ENCODE measurements at places on chromosomes 2 and 18.

- no peak for DNase-seq
Observed at GRCh38 chr2:31256611-31257382, 22.8 kb downstream of the EHD3 start.

DNA sequence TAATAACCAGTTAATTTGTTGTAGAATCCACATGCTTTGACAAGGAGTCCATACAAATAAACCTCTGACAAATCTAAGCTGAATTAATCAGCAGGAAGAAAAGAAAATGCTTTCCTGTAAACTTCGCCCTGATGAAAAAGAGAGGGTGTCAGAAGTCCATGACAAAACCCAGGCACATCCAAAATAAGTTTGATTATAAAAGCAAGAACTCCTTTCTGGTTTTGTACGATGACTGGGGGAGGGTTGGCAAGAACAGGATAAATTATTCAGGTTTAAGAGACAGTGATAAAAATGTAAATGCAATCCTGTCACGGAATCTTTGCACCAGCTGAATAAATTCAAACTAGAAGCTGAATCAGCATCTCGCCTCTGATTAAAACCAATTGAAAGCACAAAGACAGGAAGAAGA, 469.2 kb upstream of the TNP1 start:
- DNase-seq: peak; percentile 31

DNA sequence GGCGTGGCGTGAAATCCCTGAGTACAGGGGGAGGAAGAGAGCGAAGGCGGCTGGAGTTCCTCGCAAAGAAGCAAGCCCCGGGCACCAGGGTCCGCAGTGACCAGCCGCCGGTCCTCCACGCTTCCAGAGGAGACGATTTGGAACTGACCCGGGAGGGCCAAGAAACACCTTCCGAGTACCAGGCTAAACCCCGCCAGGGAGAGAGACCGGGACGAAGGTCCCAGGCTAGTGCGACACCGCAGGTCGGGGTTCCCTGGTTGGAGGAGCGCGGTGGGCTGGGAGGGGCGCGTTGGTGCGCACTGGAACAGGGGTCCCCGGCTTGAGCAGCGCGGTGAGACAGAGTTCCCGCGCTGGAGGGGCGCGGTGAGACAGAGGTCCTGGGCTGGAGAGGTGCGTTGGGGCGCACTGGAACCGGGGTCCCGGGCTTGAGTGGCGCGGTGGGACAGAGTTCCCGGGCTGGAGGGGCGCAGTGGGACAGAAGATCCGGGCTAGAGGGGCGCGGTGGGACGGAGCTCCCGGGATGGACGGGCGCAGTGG, 901 bp downstream of the WDFY1 start:
- peak; percentile 75 for DNase-seq

GRCh38 chr2:68911246-68911645, 40.0 kb upstream of the BMP10 start:
- no peak for DNase-seq

DNA sequence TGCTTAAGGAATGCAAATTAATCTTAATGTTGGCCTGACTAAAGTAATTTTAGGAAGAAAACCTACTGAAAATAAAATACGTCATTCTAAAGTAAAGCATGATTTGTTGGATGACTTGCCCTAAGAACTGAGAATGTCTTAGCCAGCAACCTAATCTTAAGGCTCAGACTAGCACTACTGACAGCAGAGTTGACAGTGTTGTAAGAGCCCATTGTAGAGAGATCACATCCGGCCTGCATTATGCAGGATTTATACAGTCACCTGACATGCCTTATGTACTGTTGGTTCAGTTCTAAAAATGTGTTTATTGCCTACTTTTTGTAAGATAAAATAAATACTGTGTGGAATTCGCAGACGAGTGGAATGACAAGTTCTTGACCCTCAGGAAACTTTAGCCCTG, 82.3 kb downstream of the TMEM185B start:
- no peak for DNase-seq

GRCh38 chr2:48169141-48169592, 262.9 kb upstream of the FBXO11 start:
- no peak for DNase-seq

DNA sequence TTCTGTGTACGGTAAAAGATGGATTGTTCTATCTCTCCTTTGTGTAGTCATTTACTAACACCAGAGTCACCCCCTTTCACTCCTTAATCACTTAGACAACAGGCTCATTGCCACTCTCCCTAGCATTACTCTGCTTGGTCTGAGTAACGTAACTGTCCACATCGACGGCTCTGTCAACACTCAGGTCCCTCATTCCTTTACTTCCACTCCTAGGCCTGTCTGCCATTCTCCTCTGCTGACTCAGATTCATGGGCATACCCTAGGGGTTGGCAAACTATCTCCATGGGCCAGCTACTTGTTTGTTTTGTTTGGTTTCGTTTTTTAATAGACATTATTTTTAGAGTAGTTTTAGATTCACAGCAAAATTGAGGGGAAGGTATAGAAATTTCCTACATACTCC, 243.9 kb downstream of the NR4A2 start:
- DNase-seq: no peak

DNA sequence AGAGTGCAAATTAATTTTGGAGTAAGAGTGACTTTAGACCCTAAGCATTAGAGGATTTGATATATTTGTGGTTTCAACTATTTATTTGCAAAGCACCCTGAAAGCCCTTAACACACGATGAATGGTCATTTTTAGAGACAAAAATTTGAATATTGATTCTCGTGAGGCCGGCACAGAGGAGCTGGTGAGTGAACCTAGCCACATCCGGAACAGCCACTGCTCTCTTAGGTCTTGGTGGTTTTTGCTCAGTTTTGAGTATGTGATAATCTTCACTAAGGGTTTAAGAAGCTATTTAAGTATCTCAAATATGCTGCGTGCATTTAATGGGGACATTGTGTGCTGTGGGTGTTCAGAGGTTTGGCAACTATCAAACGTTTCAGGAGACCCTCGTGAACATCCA, 204.8 kb downstream of the TSN start:
- no peak for DNase-seq

DNA sequence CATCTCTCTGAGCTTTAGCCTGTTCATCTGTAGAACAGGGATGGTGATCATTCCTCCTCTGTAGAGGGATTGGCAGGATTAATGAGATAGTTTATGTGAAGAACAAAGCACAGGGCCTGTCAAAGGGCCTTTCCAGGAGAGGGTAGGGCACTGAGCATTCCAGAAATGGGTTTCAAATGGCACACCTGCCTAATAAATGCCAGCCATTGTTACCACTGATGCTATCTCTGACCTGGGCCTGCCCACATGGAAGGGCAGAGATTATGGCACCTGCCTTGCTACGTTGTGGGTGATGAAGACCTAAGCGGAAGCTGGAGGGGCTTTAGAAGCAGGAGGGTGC, 31.0 kb upstream of the GMPPA start:
- DNase-seq: no peak

DNA sequence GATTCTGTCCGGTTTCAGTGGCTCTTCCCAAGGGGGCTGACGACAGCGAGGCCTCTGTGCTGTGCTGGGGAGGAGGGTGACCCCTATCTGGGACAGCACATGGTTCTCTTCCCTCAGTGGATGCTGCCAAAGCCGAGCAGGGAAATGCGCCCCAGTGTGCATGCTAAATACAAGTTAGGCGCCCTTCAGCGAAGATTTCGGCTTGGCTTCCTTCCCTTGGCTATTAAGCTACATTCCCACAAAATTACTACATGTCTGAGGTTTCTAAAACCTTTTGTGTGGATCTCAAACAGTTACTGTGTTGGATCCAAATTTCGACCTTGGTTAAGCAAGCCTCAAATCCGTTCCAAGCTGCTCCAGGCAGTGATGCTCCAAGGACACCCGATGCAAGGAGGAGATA, 440.3 kb downstream of the NRXN1 start:
- no peak for DNase-seq

- no peak for DNase-seq
Observed at GRCh38 chr18:7034924-7035323, 82.7 kb downstream of the LAMA1 start.

- DNase-seq: no peak
Observed at GRCh38 chr2:216545359-216545758, 46.7 kb downstream of the RPL37A start.

DNA sequence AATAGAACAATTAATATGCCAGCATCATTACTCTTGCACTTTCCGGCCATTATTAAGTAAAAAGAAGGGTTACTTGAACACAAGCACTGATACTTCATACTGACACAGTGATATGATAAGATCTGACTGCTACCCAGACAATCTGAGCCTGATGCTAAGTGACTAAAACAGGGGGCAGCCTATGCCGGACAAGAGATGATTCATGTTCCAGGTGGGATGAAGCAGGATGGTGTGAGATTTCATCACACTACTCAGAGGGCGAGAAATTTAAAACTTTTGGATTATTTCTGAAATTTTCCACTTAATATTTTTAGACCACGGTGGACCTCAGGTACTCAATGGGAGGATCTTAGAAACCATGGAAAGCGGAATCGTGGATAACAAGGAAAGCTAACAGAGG, 61.7 kb downstream of the LIPG start:
- no peak for DNase-seq

DNA sequence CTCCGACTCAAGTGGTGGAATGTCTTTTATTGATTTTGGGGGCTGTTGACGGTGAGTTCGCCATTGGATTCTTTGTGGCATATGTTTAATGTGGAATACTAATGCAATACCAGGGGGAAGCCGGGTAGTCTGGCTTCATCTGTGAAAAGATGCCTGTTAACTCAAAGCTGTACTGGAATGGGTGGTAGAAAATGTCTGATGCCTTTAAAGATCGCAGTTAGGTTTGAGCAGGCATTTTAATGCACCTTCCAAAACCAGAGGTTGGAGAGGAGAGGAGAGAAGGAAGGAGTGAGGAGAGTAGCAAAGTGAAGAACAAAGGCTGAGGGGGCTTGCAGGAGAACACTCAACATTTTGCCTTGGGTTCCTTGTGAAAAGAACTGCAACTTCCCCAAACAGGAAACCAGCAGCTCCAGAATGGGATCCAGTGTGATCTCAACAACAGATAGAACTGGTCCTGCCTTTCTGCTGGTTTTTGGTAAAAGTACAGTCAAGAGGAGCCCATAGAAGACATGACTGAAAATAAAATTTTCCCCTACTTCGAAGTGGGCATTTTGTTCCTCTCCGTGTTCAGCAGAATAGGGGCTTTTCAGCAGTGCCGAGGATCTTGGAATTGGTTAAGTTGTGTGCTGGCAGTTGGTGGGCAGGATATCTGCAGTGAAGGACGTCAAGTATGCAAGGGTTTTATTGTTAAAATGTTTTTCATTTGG, 1.5 kb downstream of the ZNF532 start:
- peak; percentile 52 for DNase-seq

DNA sequence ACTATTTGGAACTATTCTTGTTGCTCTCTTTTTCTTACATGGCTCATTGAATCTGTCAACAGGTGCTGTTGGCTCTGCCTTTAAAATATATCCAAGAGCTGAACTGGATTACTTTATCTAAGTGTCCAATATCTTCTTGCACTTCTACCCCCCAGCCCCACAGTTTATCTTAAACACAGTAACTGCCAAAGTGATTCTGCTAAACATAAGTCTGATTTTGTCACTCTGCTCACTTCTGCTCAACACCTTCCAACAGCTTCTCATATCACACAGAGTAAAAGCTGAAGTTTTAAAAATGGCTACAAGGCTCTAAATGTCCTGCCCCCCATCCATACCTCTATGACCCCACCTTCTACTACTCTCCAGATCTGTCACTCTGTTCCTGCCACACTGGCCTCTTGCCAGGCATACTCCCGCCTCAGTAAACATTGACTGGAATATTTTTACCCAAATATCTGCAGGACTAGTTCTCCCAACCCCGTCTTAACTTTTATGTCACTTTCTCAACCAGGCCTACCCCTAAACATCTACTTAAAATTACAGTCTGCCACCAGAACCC, 130.7 kb downstream of the CCDC148 start:
- no peak for DNase-seq

DNA sequence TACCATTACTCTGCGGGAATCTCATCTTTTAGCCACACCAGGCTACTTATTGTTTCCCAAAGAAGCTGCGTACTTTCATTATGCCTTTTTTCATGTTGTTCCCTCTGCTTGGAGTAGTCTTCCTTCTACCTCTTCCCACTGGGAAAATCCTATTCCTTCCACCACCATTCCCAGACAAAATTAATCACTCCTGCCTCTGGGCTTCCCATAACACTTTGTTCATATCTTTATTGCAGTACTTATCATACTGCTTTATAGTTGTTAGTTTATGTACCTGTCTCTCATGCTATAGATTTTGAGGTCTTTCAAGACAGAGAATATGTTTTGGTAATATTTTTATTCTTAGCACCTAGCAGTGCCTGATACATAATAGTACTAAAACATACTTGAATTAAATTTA, 16.2 kb downstream of the OTX1 start:
- no peak for DNase-seq

DNA sequence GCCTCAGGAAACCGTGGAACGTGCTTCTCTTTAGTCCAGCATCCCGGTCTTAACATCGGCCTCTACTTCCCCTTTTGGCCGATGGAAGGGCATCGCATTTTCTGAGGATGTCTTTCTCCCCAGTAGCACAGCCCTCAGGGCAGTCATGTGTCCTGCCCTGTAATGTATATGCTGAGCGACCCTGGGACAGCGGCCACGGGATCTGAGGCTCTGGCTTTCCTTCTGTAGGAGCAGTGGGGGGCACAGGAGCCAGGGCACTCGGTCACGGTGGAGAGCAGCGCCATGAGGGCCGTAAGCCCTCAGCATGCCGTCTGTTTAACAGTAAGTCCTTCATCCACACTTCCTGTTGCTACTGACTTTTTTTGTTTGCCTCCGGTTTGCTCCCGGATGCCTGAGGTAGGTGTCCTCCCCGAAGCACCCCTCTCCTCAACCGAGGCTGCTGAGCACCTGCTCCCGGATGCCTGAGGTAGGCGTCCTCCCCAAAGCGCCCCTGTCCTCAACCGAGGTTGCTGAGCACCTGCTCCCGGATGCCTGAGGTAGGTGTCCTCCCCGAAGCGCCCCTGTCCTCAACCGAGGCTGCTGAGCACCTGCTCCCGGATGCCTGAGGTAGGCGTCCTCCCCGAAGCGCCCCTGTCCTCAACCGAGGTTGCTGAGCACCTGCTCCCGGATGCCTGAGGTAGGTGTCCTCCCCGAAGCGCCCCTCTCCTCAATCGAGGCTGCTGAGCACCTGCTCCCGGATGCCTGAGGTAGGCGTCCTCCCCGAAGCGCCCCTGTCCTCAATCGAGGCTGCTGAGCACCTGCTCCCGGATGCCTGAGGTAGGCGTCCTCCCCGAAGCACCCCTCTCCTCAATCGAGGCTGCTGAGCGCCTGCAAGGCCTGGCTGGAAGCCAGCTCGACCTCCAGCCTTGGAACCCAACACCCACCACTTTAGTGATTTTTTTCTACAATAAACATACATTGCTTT, 169.3 kb downstream of the HDAC4 start:
- DNase-seq: no peak

GRCh38 chr2:233456111-233456510, 101.8 kb downstream of the DGKD start:
- DNase-seq: no peak

DNA sequence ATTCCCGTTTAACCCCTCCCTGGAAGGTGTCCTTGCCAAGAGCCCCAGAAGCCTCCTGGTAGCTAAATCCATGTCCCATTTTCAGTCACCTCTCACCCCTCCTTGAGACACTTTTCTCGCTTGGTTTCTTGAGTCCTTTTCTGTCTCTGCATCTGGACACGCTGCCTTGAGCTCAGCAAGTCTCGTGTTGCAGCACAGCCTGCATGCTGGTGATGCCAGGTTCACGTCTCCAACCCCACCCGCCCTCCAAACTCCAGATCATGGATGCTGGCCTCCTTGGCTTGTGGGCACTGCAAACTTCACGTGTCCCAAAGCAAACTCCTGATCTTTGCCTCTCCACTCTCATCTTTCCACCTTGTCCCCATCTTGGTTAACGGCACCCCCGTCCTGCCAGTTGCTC, 39.3 kb downstream of the CENPO start:
- no peak for DNase-seq

- peak; percentile 76 for DNase-seq
Observed at GRCh38 chr2:5412001-5412400, 280.2 kb upstream of the SOX11 start.

Measured in eye (tissue), 1 donor.